GM06990 (cell line): ENCODE measurements at places on chromosomes 2 and 18.

DNA sequence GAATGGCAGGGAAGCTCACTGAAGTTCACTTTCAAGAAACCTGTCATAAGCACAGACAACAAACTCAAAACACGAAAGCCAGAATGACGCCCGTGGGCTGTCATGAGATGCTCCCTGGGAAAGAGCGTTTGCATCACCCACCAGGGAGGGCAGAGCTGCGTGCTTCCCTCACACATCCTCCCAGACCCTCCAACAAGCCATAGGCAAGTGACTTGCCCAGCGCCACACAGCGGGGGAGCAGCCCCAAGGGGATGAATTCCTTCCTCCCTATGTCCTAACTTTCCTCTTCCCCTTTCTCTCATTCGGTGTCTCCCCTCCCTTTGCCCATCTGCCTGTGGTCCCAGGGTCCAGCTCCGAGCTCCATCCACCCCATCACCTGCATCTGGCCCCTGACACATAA lies 10.7 kb downstream of the BIN1 start:
- DNase-seq, result no peak

GRCh38 chr2:173934895-173935294 lies 30.3 kb downstream of the SP3 start:
- no peak for DNase-seq

DNA sequence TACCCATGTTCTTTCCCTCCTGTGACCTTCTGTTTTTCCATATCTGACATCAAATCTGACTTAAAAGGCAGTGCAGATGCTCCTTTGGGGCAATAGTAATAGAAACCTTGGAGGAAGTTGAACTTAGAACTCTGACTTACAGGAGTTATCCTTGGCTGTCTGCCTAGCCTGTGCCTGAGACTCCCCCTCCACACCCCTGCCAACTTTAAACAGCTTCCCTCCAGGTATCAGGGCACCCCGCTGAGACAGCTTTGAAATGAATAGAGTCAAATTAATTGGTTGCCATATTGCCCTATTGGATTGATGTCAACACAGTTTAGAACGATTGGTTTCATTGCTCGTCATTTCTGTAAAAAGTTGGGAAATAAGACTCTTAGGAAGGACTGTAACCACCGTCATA lies 322.0 kb downstream of the PRKCE start:
- no peak for DNase-seq

- DNase-seq, result no peak
Measured at GRCh38 chr2:240981280-240981679, 17.1 kb upstream of the SNED1 start.

DNA sequence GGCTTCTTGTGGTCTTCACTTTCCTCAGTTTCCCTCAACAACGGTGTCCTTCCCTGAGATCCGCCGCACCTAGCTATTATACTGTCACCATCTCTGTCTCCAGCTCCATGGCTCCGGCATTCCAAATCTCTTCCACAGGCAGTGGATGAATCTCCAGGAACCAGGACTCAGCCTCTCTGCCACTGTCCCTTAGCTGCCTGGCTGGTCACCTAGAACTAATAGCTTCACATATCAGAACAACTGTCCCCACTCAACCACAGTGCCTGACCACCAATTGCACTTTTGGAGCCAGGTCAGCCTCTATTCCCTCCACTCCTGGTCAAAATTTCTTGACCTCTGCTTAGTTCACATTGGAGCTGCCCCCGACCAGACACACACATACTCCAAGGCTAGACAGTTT lies 38.1 kb upstream of the AFF3 start:
- DNase-seq, result no peak

DNA sequence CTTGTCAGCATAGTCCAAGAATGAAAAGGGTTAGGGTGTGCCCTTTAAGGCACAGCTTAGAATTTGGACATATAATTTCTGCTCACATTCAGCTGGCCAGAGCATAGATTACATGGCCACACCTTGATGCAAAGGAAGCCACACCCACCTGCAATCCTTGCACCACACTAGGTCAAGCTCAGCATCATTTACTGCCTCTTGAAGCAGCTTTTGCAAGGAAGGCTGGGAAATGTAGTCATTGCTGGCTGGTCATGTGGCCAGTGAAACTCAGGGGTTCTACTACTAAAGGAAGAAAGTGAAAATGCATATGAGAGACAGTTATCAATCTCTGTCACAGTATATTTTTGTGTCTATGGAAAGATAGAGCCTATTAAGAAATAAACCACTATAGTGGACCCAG lies 159.3 kb downstream of the GFPT1 start:
- no peak for DNase-seq

GRCh38 chr2:221802089-221802488 lies 230.0 kb upstream of the EPHA4 start:
- DNase-seq, result no peak

DNA sequence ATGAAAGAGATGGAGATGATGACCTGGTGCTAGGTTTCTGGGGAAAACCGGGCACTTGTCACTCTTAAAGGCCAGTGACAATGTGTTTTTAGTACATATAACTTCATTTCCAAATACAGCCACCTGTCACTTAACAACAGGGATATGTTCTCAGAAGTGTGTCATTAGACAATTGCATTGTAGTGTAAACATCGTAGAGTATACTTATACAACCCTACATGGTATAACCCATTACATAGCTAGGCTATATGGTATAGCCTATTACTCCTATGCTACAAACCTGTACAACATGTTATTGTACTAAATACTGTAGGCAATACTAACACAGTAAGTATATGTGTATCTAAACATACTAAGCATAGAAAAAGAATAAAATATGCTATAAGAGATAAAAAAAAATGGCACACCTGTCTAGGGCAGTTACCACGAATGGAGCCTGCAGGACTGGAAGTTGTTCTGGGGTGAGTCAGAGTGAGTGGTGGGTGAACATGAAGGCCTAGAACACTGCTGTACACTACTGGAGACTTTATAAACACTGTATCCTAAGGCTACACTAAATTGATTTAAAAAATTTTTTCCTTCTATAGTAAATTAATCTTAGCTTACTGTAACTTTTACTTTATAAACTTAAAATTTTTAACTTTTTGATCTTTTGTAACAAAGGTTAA lies 123.2 kb downstream of the THADA start:
- DNase-seq, result no peak

- no peak for DNase-seq
Measured at GRCh38 chr2:17800693-17801458, 15.4 kb upstream of the MSGN1 start.

GRCh38 chr18:55405475-55405874 lies 182.5 kb downstream of the TCF4 start:
- no peak for DNase-seq

DNA sequence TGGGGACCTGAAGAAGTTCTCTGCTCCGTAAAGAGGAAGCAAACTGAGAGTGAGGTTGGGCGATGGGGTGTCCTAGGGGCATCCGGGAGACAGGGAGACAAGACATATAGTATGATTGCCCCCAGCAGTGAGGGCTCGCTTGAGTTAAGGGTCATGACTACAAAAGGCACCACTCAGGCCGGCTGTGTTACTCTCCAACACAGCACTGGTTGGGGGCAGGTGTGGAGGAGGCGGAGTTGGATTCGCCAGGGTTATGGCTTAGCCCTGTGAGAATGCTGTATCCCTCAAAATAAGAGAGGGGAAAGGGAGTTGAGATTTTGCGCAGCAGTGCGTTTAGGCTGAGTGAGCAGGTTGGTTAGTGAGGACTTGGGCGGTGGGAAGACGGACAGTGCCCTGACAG lies 12.0 kb downstream of the DYSF start:
- DNase-seq, result no peak

- DNase-seq, result no peak
Measured at GRCh38 chr2:226475650-226476049, 324.0 kb downstream of the IRS1 start.

GRCh38 chr2:109118321-109118720 lies 10.7 kb upstream of the SH3RF3 start:
- no peak for DNase-seq

DNA sequence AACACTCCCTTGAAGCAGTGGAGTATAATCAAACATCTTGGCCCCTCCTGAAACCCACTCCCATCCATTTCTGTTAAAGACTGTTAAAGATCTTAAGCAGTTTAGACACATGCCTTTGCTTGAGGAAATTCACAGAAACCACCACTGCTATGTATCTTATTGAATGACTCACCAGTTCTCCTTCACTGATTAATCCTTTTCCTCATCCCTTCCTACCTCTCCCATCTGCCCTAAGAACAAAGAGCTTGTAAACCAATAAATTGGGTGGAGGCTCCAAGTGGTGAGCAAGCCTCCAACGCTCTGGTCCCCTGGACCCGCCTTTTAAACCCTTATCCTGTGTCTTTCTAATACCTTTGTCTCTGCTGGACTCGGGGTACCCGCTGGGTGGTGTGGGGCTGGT lies 746.1 kb downstream of the LRP1B start:
- no peak for DNase-seq

DNA sequence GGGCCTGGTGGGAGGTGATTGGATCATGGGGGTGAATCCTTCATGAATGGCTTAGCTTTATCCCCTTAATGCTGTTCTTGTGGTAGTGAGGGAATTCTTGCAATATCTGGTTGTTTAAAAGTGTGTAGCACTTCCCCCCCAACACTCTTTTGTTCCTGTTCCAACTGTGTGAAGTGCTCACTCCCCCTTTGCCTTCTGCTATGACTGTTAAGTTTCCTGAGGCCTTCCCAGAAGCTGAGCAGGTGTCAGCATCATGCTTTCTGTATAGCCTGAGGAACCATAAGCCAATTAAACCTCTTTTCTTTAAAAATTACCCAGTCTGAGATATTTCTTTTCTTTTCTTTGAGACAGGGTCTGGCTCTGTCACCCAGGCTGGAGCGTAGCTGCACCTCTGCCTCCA lies 139.4 kb downstream of the RNF152 start:
- DNase-seq, result no peak

GRCh38 chr18:30406728-30407127 lies 635.8 kb downstream of the DSC3 start:
- DNase-seq, result no peak

DNA sequence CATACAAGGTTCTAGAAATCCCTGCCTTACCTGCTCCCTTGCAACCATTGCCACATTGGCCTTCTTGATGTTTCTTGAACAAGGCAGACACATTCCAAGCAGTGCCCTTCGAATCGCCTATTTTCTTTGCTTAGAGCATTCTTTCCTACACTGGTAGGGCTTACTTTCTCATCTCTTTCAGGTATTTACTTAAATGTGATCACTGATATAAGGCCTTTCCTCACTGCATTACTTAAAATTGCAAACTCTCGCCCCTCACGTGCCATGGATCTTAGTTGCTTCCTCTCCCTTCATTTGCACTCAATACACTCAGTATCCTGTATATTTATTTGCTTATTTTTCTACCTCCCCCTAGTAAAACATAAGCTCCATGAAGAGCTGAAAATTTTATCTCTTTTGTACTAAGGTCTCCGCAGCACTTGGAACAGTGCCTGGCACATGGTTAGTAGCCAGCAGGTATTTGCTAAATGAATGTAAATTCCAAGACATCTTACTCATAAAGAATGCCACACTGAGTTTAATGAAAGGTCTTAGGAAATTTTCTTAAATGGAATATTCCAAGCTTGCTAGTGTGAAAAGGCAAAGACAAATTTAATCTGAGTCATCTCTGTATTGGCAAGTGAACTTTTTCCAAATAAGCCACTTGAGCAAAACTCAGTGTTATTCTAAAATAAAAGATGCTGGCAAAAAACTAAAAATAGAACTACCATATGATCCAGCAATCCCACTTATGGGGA lies 42.4 kb upstream of the FIGN start:
- DNase-seq, result no peak

GRCh38 chr2:69770193-69770702 lies 28.3 kb downstream of the ANXA4 start:
- DNase-seq, result no peak

- no peak for DNase-seq
Measured at GRCh38 chr2:223700221-223700620, 98.1 kb upstream of the SCG2 start.

DNA sequence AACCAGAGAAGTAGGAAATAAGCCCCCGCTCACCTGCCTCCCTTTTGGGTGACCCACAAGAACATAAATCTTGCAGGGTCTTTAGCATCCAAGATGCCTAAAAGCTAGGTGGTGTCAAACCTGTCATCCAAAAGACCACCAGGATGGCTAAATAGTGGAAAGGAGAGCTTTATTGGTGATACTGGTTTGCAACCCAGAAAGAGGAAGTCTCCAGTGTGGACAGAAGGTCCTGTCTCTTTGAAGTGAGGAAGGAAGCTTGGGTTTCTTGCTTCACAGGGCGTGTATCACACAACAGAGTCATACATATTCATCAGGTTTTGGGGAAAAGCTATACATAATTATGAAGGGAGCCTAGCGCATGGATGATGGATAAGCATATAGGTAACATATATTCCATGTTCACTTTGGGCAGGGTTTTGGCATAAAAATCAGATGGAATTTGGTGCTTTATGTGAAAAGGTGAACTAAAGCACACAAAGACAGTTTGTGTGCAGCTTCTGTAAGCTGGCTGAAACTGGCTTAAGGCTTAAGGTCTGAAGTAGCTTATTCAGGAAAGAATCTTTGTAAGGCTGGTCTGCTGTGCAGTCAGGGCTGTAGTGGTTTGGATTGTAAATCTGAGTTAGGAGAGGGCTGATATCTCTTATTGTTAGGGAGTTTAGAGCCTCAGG lies 102.2 kb upstream of the MSH2 start:
- DNase-seq, result no peak

GRCh38 chr2:129757366-129757914 lies 222.0 kb upstream of the RAB6C start:
- DNase-seq, result no peak

- DNase-seq, result peak; percentile 75
Measured at GRCh38 chr2:46942143-46942526, 26.5 kb upstream of the MCFD2 start.

DNA sequence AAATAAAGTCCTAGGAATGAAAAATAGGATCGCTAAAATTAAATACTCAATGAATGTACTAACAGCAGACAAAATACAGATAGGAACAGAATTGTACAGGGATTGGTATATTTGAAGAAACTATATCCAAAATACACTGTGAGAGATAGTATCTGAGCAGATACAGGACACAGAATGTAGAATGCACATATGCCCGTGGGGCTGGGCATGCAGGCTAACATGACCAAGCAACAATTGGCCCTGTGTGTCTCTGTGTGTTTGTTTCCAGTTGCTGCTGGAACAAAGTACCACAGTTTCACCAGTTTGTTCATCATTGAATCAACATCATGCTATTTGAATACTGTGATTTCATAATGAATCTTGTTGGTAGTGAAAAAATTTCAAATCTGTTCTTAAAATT lies 127.6 kb downstream of the PMAIP1 start:
- no peak for DNase-seq

DNA sequence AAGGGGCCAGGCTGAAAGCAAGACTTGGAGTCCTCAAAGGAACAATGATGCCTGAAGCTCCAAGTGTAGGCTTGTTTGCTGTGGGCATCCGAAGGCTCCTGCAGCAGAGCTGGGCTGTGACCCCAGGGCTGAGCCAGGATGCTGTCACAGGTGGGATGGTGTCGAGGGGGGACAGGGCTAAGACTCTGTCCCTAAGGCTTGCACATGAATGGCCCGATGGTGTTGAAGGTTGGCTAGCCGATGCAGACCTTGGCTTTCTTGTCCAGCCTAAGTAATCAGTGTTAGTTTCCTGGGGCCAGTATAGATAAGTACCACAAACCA lies 251.0 kb downstream of the NDUFA10 start:
- DNase-seq, result no peak

DNA sequence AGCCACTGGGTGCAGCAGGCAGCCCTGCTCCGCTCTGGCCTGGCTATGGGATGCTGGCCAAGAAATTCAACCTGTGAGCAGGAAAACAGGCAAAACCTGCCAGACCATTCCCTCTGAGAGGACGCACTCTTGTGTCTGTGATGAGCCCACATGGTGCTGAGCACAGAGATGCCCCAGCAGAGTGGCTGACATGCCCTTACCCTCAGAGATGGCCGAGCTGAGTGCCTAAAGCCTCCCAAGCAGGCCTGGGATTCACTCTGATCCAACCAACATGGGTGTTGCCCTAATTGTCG lies 34.3 kb upstream of the TAF1B start:
- DNase-seq, result no peak
